ENCODE measurements at places on chromosomes 16 and 17. TPM values are rescaled to one million over a fixed set of nuclear protein-coding genes. Genes with fewer than 3 reads are reported as not detected.

The KLHL10 gene
- total RNA-seq, result not detected

The TBC1D3 gene
- total RNA-seq, result not detected

DNA sequence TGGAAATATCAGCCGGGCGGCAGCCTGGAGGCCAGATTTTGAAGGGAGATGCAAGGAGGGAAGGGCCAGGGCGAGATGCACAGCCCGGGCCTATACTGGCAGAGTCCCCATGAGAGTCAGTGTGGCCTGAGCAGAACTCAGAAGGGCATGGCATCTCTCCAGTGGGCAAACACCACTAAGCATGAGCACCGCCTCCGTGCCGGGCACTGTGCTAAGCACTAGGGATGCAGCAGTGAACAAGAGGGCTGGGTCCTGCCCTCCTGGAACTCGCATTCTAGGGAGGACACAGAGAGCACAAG is 33.5 kb downstream of the TK2 start:
- DNase-seq, result no peak

- DNase-seq, result no peak
Observed at GRCh38 chr16:70467113-70467512, 12.7 kb downstream of the FCSK start.

The MYH2 gene
- total RNA-seq, result 0.11 TPM

- peak; percentile 18 for DNase-seq
Observed at GRCh38 chr16:88570691-88571092, 489 bp downstream of the ZC3H18 start.

GRCh38 chr17:7444682-7445618 is at the start of gene CHRNB1:
Gene CHRNB1, plus strand, starts transcription at chr17:7445061. Its CDS starts 67 bp downstream, at chr17:7445128.
- peak; percentile 86 for DNase-seq

The TRIM47 gene
- 11.9 TPM for total RNA-seq

- DNase-seq, result peak; percentile 48
Observed at GRCh38 chr17:1055751-1056645, 59.1 kb downstream of the TIMM22 start.

DNA sequence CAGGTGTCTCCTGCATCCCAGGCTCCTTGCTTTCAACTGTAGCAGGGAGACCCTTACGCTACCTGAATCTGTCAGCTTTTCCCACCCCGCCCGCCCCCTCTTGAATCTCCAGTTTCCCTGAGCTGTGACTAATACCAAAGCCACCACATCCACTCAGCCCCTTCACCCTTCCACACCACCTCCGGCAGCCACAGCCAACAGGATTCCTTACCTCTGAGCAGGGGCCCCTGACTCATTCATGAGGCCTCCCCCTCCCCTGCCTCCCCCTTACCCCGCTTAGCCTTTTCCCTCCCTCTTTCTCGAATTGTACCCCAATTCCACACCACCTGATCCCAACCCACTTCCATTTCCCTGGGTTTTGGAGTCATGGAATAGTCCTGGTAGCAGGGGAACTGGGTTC is 2.3 kb downstream of the STX1B start:
- DNase-seq, result peak; percentile 70

- no peak for DNase-seq
Observed at GRCh38 chr17:19345067-19345460, 17.5 kb downstream of the B9D1 start.

- peak; percentile 80 for DNase-seq
Observed at GRCh38 chr16:56617212-56618085, 8.1 kb upstream of the MT1E start.

DNA sequence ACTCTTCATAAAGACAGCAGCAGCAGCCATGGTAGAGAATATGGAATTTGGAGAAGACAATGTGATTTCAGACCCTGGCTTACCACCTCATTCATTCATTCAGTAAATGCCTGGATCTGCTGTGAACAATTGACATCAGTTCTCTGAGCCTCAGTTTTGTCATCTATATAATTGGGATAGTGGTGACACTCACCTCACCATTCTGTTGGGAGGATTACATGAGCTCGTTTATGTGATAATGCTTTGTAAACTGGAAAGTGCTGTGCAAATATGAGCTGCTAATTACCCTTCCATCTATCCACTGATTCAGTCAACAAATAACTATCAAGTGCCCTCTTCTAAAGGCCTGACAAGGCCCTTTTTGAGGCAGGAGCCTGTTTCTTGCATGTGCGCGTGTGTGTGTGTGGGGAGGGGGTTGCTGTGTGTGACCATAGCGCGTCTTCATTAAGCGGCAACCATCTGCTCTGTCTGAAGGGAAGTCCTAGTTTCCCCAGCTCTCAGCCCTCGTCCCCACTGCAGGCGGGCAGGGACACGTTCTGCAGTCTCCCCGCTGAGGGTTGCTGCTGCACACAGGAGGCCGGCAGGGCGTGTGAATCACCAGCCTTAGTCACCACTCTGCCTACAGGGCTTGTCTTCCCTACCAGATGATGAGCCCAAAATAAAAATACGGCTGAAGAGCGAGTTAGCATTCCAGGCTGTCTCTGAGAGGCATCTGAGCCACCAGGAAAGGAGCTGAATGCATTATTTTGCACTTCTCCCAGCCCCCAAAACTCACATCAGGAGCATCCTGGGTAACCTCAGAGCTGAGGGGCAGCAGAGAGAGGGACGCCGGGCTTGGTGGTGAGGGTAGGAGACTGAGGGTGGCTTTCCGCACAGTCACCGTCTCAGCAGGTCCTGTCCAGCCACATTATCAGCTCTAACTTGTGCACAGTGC is 19.9 kb downstream of the ARL4D start:
- DNase-seq, result peak; percentile 91

The KRT25 gene
- total RNA-seq, result not detected

The CFAP119 gene
- total RNA-seq, result 4.0 TPM

The DPEP1 gene
- total RNA-seq, result 0.46 TPM

DNA sequence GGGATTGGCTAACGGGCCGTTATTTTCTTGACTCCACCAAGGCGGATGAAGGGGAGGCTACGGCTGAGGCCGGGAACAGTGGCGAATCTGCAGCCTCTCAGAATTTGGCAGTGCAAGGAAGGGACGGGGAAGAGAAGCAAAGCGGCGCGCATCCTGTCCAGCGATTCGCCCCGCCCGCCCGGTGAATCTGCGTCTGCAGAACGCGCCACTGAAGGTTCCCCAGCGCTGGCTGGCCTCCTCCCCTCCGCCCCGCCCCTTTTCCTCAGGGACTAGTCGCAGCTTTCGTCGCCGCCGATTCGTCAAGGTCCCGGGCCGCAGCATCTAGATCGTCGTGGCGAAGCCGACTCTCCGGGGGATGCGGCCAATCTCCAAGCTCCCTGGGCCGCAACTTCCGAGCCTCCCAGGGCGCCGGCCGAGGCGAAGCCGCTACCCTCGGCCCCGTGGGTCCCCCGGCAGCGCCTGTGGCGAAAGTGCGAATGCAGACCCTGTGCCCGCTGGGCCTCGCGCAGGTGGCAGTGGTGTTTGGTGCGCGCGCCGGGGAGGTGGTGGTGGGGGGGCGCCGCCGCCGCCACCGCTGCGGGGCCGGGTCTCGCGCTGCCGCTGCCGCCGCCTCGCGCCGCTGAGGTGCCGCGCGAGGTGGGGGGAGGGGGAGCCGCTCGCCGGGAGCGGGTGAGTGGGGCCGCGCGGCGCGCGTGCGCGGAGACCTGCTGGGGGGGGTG is at the start of gene SETD1A:
Gene SETD1A, plus strand, starts transcription at position 299 of the 719 bp plus-strand sequence. CDS start 978 bp downstream, outside the sequence.
- peak; percentile 94 for DNase-seq

GRCh38 chr17:57256708-57257112 is 387 bp downstream of the MSI2 start:
- DNase-seq, result peak; percentile 19

GRCh38 chr17:76142585-76143041 is 1.6 kb upstream of the FOXJ1 start:
- no peak for DNase-seq

DNA sequence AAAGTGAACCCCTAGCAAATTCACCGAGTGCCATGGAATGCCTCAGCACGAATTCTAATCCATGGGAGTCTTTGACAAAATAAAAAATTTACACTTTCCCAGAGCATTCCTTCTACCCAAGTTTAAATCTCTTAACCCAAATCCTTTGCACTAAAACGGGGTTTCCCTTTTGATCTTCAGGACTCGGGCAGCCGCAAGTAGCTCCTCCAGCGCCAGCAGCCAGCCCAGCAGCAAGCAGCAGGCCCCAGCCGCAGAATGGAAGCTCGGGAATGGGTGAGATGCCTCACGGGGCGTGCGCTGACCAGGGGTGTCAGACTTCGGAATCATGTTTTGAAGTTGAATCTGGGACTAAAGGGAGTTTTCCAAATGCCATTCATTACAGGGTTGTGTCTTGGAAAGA is 42.4 kb downstream of the RPA1 start:
- no peak for DNase-seq

The C16orf78 gene
- not detected for total RNA-seq

DNA sequence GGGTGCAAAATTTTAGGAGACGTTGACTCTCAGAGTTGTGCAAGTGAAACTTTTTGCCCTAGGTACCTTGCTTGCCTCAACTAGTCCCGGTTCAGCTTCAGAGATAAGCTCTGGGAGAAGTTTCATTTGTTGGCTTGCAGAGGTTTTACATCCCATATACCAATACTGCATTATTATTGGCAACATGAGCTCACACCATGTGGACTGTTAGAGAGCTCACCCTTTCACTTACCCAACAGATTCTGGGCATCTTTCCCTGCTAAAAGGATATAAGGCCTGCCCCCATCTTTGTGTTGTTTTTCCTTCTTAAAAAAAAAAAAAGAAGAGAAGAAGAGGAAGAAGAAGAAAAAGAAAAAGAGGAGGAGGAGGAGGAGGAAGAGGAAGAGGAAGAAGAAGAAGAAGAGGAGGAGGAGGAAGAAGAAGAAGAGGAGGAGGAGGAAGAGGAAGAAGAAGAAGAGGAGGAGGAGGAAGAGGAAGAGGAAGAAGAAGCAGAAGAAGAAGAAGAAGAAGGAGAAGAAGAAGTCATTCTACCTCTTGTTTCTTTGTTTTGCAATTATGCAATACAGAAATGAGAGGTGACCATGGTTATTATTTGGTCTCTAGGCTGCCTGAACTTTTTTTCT is 292.6 kb upstream of the IRX3 start:
- no peak for DNase-seq

DNA sequence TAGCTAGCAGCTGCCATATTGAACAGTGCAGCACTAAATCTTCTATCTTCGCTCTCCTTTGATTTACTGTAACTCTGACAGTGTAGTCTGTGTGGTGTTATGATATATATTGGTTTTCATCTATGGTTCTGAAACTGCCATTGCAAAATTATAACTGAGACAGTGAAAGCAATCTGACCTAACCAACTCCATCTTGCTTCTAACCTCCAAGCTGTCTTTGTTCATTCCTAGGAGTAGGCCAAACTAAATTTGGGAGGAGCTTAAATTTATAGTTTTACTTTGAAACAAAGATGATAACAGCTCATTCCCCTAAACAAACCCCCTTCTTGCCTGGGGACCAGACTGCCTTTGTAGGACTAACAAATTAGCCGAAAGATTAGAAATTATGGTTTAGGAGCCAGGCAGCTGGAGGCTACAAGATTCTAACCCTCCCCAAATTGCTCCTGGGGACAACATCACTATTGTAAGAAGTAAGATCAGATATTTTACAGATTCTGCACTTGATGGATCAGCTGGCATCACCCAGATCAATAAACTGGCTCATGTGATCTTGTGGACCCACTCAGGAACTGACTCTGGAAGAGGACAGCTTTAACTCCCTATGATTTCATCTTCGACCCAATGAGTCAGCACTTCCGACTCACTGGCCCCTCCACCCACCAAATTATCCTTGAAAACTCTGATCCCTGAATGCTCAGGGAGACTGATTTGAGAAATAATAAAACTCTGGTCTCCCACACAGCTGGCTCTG is 47.0 kb upstream of the FBXO47 start:
- DNase-seq, result peak; percentile 33

DNA sequence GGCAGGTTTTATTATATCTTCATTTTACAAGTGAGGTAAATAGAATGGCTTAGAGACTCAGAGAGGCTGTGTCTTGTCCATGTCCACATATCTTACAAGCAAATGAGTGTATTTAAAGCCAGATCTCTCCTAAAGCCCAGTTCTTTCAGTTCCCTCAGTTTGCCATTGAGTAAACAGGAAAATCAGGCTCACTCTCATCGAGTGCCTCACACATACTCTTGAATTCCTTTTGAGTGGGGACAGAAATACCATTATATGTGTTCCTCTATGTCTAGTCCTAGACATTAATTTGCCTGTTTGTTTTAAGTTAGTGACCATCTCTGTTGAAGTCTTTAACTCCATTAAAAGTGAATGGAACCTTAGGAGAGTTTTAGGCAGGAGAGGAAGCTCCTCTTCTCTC is 40.1 kb downstream of the BPTF start:
- no peak for DNase-seq

DNA sequence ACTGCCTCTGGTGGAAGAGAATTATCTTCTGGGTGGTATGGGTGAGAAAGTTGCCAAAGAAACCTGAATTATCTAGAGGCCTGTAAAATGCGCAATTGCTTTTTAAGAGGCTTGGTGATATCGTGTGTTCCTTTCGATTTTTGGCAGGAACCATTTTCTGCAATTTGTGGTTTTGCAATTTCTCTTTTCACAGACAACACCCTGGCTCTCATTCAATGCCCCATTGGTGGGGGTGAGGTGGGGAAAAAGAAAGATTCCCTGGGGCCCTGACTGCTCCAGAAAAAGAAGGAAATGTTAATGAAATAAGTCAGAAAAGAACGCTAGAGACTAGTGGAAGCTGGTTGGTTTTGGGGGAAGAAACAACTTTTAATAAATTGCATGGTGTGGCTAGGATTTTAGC is 77.4 kb downstream of the ANKFN1 start:
- peak; percentile 59 for DNase-seq

DNA sequence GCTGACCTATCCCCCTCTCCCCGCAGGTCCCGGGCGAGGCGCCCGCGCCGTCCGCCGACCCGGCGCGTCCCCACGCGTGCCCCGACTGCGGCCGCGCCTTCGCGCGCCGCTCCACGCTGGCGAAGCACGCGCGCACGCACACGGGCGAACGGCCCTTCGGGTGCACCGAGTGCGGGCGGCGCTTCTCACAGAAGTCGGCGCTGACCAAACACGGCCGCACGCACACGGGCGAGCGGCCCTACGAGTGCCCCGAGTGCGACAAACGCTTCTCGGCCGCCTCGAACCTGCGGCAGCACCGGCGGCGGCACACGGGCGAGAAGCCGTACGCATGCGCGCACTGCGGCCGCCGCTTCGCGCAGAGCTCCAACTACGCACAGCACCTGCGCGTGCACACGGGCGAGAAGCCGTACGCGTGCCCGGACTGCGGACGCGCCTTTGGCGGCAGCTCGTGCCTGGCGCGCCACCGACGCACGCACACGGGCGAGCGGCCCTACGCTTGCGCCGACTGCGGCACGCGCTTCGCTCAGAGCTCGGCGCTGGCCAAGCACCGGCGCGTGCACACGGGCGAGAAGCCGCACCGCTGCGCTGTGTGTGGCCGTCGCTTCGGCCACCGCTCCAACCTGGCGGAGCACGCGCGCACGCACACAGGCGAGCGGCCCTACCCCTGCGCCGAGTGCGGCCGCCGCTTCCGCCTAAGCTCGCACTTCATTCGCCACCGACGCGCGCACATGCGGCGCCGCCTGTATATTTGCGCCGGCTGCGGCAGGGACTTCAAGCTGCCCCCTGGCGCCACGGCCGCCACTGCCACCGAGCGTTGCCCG is 10.3 kb downstream of the ZNF771 start:
- peak; percentile 67 for DNase-seq

DNA sequence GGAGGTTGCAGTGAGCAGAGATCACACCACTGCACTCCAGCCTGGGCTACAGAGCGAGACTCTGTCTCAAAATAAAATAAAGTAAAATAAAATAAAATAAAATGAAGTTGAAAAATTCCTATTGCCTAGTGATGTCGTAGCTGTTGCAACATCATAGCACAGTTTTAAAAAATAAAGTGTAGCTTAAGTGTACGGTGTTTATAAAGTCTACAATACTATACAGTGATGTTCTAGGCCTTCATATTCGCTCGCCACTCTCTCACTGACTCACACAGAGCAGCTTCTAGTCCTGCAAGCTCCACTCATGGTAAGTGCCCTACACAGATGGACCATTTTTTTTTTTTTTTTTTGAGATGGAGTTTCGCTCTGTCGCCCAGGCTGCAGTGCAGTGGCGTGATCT is 43.5 kb upstream of the MNT start:
- DNase-seq, result no peak

The TNFRSF13B gene
- total RNA-seq, result not detected

All from LHCN-M2 (cell line).